ENCODE measurements at places on chromosomes 5 and 9. TPM values are rescaled to one million over a fixed set of nuclear protein-coding genes. Genes with fewer than 3 reads are reported as not detected.

MZB1 gene
- 0.24 TPM for total RNA-seq

ACER2 gene
- total RNA-seq: 7.5 TPM

PAX5 gene
- total RNA-seq: not detected

PSD2 gene
- total RNA-seq: 0.18 TPM

C5orf24 gene
- 62.2 TPM for total RNA-seq

CCL28 gene
- total RNA-seq: not detected

C9 gene
- not detected for total RNA-seq

ENC1 gene
- total RNA-seq: 78.7 TPM

IL33 gene
- not detected for total RNA-seq

GRCh38 chr5:446883-447263 is 3.9 kb downstream of the EXOC3 start:
- DNase-seq: no peak

GRCh38 chr5:156181656-156182055 is 145.3 kb upstream of the SGCD start:
- no peak for DNase-seq

DNA sequence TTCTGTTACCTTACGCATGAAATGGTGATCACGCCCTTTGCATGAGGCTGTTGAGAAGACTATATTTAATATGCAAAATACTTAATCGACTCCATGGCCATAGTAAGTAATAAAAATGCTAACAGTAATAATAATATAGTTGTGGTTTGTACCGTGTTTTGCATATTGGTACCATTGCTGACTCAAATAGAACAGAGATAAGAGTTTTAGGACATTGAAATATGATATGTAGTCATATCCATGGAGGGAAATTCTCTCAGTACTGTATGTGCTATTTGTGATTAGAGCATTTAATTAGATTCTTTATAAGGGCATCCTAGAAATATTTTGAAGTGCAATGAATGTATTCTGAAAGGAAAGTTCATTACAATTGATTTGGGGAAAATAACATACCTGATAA is 41.9 kb downstream of the CFAP90 start:
- no peak for DNase-seq

- DNase-seq: no peak
Measured at GRCh38 chr5:96481009-96481786, 48.1 kb upstream of the PCSK1 start.

DNA sequence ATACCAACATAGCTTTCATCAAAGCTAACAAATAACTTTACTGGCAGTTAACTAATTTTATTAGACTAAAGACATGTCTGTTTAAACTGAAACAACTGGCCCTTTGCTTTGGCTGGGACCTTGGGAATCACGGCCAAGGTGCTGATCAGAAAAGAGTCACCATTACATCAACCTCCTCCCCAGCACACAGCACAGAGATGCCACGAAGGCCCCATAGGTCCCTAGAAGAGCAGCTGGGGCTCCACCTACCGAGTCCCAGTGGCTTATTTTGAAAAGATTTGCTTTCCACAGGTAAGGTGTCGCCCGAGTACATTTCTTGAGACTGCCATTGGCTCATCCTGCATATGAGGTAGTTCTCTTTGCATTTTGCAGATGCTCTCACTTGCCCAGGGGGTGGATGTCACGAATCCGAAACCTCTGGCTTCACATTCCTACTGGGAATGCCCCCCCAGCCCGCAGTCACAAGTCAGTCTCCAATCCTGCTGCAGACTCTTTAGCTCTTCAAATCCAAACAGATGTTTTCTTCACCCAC is 18.8 kb upstream of the HSD17B3 start:
- DNase-seq: no peak

- no peak for DNase-seq
Measured at GRCh38 chr5:174612686-174613085, 111.7 kb upstream of the MSX2 start.

GRCh38 chr5:172769342-172769615 is 1.7 kb downstream of the DUSP1 start:
- no peak for DNase-seq

DNA sequence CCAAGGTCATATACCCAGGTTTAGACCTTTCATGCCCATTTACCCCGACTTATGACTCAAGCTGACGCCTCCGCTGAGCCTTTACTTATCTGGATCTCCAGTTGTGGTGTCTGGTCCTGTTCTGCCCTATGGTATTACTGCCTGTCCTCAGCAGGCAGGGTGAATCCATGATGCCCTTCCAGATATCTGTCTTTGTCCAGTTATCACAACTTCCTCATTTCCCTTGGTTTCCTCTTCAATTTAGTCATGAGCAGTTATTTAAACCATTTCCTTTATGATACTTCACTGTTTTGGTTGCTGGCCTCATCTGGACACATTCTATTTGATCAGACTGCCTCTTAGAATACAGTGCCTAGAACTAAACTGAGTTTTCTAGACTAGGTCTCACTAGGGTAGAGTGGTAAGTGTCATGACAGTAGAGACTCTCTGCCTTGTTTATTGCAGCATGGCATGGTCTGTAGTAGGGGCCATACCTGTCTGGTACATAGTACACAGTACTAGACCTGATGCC is 93.3 kb downstream of the MELK start:
- no peak for DNase-seq

DNA sequence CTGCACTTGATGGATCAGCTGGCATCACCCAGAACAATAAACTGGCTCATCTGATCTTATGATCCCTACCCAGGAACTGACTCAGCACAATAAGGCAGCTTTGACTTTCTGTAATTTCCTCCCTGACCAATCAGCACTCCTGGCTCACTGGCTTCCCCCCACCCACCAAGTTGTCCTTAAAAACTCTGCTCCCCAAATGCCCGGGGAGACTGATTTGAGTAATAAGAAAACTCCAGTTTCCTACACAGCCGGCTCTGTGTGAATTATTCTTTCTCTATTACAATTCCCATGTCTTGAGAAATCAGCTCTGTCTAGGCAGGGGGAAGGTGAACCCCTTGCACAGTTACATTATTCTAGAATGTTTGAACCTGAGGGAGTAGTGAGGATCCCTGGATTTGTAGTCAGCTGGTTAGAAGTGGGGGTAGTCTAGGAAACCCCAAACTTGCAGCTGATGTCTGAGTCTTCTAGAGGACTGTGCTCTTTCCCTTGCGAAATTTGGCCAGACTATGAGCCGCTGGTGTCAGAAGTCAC is 111.7 kb upstream of the NEK6 start:
- DNase-seq: no peak

DNA sequence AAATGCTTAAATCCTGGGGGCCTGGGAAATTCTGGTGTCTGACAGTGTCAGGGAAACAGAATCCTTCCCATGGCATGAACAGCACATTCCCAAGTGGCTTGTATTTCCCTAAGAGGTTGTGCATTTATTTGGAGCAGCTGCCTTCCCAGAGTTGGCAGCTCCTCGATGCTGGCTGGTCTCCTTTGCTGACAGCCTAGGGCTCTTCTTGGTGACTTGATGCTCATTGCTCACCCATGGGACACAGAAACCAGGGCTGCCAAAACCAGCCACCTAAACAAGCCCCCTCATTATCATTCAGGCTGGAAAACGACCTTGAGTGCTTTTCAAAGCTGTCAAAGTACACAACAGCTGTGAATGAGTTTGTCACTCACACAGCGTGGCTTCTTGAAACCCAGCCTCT is 24.2 kb downstream of the ENHO start:
- DNase-seq: no peak

GRCh38 chr5:172111852-172112225 is 76.2 kb downstream of the STK10 start:
- DNase-seq: no peak

DNA sequence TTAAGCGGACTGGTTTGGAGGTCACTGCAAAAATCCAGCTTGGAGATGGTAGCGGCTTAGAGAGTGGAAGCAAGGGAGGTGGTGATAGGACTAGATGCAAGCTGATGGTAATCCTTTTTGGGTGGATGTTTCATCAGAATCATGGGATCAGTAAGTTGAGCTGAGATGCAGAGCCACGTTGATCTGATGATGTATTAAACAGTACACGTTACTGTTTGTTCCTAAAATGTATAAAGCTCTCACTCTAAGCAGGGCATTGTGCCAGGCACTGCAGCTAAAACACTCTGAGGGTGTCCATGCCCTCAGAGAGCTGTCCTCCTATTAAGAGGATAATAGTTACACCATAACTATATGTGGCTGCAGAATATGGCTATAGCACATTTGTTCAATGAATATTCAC is 93.1 kb downstream of the JAKMIP2 start:
- no peak for DNase-seq

Data from progenitor cell of endocrine pancreas (in vitro differentiated cells).